ENCODE measurements at places on chromosomes 2 and 18. TPM values are rescaled to one million over a fixed set of nuclear protein-coding genes. Genes with fewer than 3 reads are reported as not detected.

AGFG1 gene
- 30.0 TPM for total RNA-seq

AKAIN1 gene
- not detected for total RNA-seq

HOXD3 gene
- total RNA-seq: 6.5 TPM

PTPRN gene
- not detected for total RNA-seq

KCNK3 gene
- total RNA-seq: not detected

SAG gene
- not detected for total RNA-seq

VAMP8 gene
- 13.7 TPM for total RNA-seq

GRCh38 chr2:241953324-241953928 lies 83.9 kb downstream of the RTP5 start:
- DNase-seq: no peak

DNA sequence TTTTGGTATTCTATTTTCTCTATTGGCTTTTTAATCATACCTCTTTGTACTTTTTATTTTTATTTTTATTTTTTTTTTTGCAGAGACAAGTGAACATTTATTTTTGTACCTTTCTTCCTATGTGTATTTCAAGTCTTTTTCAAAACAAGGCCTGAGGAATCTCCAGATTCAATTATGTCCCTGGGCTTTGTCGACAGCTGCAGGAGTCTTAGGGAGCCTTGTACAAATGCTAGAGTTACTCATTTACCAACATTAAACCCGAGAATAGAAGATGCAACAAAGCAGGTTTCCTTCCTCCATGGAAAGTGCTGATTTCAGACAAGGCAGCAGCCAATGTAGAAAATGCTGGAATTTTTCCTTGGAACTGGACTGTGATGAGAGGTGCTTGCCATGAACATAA lies 242.8 kb downstream of the TNS1 start:
- DNase-seq: no peak

- peak; percentile 2 for DNase-seq
Measured at GRCh38 chr18:44893966-44894365, 213.3 kb downstream of the SETBP1 start.

GRCh38 chr2:16417726-16418125 lies 247.9 kb downstream of the CYRIA start:
- no peak for DNase-seq

- no peak for DNase-seq
Measured at GRCh38 chr2:41912337-41912736, 135.5 kb upstream of the PKDCC start.

Data from lung microvascular endothelial cell (primary cell).